ENCODE measurements at places on chromosomes 3 and 15. TPM values are rescaled to one million over a fixed set of nuclear protein-coding genes. Genes with fewer than 3 reads are reported as not detected.

DNA sequence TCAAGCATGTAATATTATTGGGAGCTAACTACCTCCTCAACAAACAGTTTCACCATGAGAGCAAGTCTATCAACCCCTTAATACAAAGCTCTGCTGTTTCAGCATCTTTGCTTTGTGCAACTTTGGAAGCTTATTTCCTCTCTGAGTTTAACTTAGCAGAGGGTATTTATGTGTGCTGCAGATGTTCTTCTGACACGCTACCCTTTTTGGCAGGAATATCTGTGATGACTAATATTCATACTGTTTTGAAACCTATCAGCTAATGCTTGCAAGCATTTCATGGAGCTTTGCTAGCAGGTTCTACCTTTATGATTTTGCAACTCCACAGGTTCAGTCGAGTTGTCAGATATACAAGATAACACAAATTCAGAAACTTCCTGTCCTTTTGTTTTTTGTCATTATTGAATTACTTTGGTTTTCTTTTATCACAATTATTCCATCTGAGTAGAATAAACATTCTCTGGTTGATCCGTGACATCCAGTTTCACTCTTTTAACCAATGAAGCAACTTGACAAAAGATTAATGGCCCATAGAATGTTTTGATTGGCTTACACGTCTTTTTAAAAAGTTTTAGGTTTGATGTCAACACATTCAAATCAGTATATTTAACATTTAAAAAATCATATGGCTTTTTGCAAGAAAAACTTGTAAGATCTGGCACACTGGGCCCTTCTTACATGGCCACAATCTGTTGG lies 1.7 kb upstream of the SLC9A9 start:
- no peak for DNase-seq

The ALDH1A2 gene
- total RNA-seq: 36.0 TPM

GRCh38 chr3:192169332-192169915 lies 557.9 kb downstream of the FGF12 start:
- DNase-seq: no peak

DNA sequence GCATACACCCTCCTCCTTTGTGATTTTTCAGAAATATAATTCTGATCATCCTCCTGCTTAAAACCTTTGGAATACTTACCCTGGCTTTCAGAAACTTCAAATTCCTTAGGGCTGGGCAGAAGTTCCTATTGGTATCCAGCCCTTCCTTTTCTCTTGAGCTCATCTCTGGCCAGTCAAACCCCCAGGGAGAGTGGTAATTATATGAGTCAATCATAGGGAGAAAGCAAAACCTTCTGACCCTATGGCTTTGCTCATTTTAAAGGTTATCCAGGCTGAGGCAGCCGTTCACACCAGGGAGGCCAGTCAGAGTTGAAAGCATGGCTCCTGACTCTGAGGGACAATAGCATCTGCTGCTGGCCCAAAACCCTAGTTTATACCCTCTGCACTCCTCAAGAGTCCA lies 23.9 kb upstream of the CTNNB1 start:
- DNase-seq: no peak

DNA sequence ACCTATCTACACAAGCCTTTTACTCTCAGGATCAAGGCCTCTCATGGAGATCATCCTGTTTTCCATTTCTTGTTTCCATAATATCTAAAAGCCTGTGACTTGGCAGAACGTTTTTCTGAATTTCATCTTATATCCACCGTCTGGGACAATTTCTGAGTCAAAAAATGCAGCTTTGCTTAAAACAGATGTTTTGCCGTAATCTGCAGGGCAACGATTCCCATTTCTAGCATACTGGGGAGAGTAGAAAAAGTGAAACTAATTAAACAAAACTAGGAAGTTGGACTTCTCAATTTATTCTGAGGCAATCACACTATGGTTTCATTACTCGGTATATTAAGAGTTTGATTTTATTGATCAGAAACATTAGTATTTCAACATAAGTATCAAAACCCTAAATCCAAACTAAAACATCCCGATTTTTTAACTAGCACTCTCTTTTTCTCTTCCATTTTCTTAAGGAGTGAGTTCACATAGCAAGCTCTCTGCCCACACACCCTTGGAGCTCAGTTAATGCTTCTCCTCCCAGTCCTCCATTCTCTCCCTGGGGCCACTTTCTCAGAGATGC lies 33.6 kb downstream of the SPATA12 start:
- no peak for DNase-seq

- DNase-seq: no peak
These were observed 39.3 kb downstream of the CGNL1 start for GRCh38 chr15:57415602-57416001.

- DNase-seq: peak; percentile 17
These were observed 256.2 kb downstream of the ZNF621 start for GRCh38 chr3:40780925-40781406.

- DNase-seq: no peak
These were observed 768 bp downstream of the PCBP4 start for GRCh38 chr3:51966486-51966885.

GRCh38 chr3:101189176-101189575 lies 131.2 kb downstream of the IMPG2 start:
- DNase-seq: no peak
